ENCODE measurements at places on chromosomes 3 and 15. TPM values are rescaled to one million over a fixed set of nuclear protein-coding genes. Genes with fewer than 3 reads are reported as not detected.

Gene PLSCR4
- total RNA-seq: 101 TPM

Gene ZNF385D
- total RNA-seq: 0.44 TPM

Gene IL17RC
- 14.8 TPM for total RNA-seq

Gene SLC6A20
- total RNA-seq: not detected

Gene TF
- total RNA-seq: not detected

Gene C2CD4A
- not detected for total RNA-seq

Gene THRB
- not detected for total RNA-seq

Gene GOLGA8T
- not detected for total RNA-seq

Gene XCR1
- not detected for total RNA-seq

Gene TFRC
- total RNA-seq: 59.5 TPM

Gene TLR9
- total RNA-seq: not detected

Measured in MG63 (cell line).